GM03348 (cell line): ENCODE measurements at places on chromosomes 2 and 18.
A peak's percentile ranks its signal among the peaks of the same experiment; 100 is the strongest.

DNA sequence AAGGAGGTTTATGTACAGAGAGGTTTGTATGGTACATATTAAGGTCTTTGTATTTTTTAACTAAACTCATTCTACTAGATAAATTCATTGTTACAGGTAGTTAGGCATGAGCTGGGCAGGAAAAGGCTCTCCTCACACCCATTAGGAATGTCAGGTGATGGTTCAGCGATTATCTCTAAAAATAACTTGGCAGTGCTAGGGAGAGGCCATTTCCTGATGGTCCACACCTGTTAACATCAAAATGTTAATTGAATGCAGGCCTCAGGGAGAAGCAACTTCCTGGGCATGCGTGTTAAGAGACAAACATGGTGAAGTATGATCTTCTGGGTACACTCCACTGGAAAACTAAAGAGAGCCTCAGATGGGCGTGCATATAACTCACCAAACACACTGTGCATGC is 73.6 kb downstream of the ARL6IP6 start:
- no peak for DNase-seq

DNA sequence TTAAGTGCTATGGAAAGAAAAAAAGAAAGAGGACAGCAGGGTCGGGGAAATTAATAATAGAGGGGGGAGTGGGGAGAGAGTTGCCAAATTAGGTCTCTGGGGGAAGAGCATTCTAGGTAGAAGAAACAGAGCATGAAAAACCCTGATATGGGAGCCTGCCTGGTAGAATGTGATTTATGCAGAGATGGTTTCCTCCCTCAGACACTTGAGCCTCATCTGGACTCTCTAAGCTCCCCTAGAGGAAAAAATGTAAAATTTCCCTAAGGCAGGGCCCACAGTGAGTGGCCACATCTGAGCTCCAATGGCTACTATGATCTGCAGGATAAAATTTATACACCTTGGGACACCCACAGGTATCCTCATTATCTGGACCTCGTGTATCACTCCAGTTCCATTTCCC is 20.6 kb upstream of the EPAS1 start:
- DNase-seq = peak; percentile 54

GRCh38 chr2:237326266-237327171 is 87.4 kb downstream of the COL6A3 start:
- DNase-seq = no peak

GRCh38 chr2:101951296-101951695 is 40.5 kb upstream of the IL1R2 start:
- DNase-seq = no peak

DNA sequence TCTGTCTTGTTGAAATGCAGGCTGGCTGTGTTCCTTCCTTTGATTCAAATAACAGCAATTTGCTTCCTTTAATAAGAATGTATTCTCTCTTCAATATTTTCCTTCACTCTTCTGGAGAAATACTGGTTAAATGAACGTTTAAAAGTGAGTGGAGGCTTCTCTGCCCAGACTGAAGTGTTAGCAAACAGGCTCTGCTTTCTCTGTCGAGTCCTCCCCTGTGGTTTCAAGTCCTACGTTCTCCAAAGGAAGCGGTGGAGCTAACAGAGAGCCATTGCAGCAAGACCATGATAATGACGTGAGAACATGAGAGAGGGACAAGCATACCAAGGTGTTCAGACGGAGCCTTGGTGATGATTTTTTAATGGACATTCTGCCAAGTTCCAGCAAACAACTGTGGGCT is 26.2 kb upstream of the PID1 start:
- no peak for DNase-seq

GRCh38 chr2:137023205-137023604 is 257.9 kb downstream of the THSD7B start:
- DNase-seq = no peak

GRCh38 chr2:81050580-81051095 is 746.1 kb upstream of the LRRTM1 start:
- no peak for DNase-seq

DNA sequence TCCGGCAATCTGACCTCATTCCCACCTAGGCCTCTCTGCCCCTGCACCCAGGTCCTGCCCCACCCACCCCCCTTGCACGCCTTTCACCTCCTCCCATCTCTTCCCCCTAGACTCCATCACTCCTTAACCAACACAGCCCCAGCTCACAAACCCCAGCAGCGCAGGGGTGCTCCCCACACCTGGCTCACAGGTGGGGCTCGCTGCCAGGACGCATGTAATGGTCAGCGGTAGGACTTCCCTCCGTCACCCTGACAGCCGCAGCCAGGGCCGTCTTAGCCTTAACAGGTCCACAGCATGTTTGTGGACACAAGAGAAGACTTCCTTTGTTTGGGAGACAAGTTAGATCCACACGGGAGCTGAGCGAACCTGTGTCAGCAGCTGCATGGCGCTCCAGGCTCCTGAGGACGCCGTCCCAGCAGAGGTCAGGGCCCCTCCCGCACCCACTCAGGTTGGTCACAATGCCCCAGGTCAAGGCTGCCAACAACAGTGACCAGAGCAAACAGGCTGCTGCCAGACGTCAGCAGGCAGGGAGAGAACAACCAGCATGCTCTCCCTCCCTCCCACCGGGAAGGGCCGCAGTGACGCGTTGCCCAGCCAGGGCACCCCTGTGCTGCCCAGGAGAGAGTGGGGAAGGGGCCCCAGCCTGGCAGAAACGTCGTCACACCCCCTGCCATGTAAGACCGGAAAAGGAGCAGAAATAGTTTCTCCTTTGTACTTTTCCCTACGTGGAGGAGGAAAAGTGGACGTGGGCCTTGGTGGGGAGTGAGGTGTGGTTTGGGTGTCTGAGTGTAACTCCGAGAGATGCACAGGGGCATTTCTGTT is 68.0 kb downstream of the PXDN start:
- no peak for DNase-seq

DNA sequence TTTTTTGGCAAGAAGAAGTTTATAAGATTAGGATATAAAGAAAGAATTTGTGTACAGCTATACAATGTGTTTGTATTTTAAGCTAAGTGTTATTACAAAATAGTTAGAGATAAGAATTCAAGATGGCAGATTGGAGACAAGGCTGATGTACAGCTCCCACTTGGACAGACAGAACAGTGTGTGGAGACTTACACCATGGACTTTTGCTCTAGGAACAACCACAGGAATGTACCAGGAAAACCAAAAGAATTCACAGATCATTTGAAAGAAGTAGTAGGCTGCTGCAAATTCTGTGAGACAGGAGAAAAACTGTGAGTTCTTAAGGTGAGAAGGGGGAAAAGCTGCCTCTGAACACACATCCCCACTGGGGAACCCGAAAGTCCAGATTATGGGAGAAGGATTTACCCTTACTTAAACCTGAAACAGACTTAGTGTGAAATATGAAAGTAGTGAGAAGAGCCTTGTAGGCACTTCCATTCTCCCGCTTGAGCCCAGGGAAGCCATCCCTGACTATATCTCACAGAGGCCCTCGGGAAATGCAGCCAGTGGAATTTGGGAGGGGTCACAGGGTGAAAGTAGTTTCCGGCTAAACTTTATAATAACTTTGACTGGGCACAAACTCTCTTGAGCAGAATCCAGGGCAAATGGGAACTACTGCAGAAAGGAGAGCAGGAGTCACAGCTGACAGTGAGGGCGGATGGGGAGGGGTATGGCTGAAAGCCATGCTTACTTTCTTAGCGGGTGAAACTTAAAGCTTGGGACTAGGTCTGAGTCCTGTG is 11.6 kb upstream of the RPRD1A start:
- peak; percentile 56 for DNase-seq
